ENCODE measurements at places on chromosomes 12 and 14.

DNA sequence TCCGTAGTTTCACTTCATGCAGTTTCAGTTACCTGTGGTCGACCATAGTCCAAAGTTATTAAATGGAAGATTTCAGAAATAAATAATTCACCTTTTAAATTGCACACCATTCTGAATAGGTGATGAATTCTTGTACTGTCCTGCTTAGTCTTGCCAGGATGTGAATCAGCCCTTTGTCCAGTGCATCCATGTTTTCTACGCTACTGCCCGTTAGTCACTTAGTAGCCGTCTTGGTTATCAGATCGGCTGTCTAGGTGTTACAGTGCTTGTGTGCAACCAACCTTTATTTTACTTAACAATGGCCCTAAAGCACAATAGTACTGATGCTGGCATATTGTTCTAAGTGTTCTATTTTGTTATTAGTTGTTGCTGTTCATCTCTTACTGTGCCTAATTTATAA, 146.7 kb downstream of the ACSS3 start:
- no peak for DNase-seq

DNA sequence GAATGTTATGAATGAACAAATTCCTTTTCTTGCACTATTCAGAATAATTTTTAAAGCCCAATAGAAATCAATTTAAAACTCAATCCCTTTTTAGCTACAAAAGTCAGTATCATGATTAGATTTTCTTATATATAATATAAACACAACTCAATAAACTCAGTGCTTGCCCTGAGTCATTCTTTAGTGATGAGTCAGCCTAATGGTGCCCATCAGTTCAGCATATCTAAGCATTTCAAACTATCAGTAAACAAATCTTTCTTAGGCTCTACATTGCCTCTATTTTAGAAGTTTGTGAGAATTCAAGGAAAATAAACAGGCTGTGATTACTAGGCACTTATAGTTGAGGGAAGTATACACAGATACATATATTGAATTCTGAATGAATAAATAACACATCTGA, 179.6 kb downstream of the NELL2 start:
- DNase-seq = no peak

DNA sequence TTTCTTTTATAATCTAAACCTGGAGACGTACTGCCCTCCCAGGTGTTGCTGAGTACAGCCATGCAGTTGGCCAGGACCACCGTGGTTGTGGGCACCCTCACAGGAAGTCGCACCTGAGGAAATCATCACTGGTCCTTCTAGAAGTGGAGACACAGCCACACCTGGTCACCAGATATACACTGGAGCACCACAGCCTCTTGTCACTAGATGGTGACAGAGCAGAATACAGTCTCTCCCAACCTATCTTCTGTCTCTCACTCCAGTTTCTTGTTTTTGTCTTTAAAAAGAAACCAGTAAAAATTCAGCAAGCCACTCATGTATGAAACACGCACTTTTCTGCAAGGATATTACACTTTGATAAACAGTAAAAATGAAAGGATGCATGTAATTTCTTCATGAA, 43.1 kb upstream of the GPHB5 start:
- no peak for DNase-seq

GRCh38 chr14:97379091-97379531, 581.9 kb downstream of the VRK1 start:
- DNase-seq = peak; percentile 35

- no peak for DNase-seq
Measured at GRCh38 chr12:92396647-92397252, 251.1 kb upstream of the BTG1 start.

- no peak for DNase-seq
Measured at GRCh38 chr14:68677476-68677875, 115.4 kb downstream of the ZFP36L1 start.

DNA sequence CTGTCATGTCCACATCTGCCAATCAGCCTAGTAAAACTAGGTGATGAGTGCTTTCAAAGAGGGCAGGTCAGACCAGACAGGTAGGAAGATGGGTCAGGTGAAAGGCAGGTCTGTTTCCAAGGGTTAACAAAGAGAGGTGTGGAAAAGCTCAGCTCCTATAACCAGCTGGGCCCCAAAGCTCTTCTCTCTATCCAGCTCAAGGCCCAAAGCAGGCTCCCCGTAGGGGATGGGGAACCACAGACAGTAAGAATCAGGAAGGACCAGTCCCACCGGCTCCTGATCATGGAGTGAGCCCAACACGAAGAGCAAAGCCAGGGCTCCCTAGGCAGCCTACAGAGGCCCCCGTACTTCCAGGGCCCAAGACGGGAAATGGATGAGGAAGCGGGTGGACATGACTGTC, 83.2 kb downstream of the TTC9 start:
- no peak for DNase-seq

GRCh38 chr14:103116636-103117035, 6.6 kb upstream of the TNFAIP2 start:
- DNase-seq = no peak

GRCh38 chr12:42468341-42468821, 121.2 kb downstream of the PRICKLE1 start:
- no peak for DNase-seq

DNA sequence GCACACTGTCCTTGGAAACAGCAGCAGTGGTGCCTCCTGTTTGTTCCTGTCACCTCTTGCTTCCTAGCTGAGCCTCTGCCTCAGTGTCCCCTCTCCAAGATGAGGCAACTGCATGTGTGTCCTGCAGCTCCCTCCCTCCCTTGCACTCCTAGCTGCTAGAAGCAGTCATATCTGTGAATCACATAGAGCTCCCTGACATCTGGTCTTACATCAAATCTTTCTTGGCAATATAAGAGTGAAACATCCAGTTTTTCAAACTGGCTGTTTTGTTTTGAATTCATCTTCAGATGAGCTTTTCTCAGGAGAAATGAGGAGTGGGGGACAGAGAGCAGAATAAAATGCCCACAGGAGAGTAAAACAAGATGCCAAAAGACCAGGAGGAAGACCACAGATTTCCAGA, 103.7 kb downstream of the VCPKMT start:
- no peak for DNase-seq

DNA sequence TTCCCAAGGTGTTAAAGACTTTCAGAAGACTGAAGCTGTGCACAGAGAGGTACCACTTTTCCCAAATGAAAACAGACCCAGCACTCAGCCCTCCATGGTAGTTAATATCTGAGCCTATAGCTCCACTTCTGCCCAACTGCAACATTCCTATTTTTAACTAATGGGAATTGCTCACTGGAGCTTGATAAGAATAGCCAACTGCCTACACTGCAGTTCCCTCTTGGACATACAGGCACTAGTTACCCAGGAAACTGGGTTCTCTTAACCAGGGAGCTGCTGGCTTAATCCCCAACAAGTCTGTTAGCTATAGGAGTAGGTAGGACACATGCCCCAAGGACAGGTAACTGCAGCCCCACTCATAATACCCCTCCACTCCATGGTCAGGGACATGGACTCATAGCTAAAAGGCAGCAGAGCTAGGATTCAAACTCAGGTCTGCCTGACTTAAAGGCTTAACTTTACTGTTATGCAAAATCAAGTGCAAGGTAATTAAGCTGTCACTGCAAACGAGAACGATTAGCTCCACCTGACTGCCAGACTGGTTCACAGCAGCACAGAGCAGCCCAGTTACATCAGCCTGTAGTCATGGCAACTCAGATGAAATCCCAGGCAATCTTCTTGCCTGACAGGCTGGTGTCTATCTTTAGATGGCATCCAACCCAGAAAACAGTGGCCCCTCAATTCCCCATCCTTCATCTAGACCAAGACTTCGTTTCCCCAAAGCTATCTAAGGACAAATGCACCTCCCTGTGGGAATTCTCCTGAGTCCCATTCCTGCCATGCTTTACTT, 77.1 kb upstream of the ACTN1 start:
- DNase-seq = no peak

GRCh38 chr14:38721822-38722431, 381.1 kb downstream of the SEC23A start:
- DNase-seq = no peak

GRCh38 chr12:132583411-132583710, 27.0 kb downstream of the LRCOL1 start:
- DNase-seq = no peak

- no peak for DNase-seq
Measured at GRCh38 chr12:45354399-45354798, 138.5 kb downstream of the ANO6 start.

GRCh38 chr14:20184181-20184580, 6.5 kb upstream of the OR11G2 start:
- DNase-seq = no peak

DNA sequence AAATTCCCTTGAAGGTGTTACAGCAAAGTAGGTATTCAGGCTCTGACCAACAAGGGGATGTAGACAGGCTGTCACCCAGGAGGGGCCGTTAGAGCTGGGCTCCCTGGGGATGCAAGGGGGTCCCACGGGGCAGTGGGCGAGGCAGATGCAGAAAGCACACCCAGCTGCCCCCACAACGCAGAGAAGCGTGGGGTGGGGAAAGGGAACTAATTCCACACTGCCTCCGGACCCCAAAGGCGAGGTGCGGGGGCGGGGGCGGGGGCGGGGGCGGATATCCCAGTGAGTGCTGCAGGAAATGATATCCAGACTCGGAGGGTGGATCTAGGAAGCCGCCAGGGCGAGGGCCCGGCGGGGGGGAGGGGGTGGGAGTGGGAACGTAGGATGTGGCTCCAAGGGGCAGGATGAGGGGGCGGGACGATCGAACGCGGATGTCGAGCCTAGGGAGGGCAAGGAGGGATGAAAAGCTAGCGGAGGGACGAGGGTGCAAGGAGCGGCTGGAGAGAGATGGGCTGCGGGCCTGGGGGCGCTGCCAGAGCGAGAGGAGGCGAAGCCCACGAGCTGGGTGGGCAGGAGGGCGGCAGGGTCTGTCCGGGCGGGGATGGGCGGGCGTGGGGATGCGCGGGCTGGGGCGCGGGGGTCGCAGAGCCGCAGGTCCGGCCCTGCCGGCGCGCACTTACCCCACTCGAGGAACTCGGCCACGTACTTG, 874 bp downstream of the CDC42BPB start:
- no peak for DNase-seq

DNA sequence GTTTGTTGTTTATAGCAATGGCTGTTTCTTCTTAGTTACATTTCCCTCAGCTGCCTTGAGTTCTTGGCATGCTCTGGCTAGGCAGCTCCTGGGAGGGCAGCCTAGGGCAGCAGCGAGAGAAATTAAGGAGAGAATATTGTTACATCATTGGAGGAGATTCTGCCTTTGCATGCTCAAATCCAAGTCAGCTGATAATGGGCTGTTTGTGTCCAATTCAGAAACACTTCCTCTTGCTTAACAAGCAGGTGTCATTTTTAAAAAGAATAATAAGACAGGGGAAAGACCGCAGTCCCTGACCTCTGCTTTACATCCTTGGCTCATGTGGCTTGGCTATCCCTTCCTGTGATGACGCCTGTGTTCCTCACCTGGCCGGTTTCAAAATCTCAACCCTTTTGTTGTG, 76.9 kb downstream of the ESR2 start:
- no peak for DNase-seq

GRCh38 chr12:54142114-54142475, 46.7 kb downstream of the SMUG1 start:
- DNase-seq = no peak

DNA sequence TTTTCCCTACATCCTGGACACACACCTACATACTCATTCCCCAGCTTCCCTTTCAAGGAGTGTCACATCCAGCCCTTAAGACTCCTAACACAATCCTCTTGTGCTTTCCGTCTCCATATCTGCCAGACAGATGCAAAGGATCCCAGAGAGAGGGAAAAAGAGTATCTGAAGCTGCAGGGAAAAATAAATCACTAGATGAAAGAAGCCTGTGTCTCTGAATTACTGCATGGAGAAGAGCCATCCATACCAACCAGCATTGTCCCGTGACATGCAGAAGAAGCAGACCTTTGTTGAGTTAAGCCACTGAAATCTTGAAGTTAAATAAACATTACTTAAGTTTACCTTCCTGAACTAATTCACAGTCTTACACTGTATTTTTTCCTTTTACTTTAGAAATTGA, 54.6 kb downstream of the GTF2A1 start:
- DNase-seq = no peak

DNA sequence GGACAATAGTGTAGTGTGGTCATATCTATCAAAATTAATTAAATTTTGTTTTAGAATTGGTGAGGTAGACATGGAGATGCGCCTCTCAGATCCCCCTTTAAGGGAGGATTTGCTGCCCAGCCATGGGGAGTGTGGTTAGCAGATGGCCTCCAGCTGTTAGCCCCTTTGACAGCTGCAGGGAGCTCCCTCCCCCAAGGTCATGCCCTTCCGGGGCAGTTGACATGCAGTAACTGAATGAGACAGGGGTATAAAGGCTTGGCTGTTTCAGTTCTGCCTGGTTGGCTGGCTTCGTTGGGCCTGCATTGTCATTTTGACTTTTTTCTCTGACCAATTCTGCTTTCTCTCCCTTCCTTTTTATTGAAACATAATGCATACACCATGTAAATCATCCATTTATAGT, 291.5 kb upstream of the SRRM4 start:
- DNase-seq = no peak

GRCh38 chr12:125540580-125541204, 475.5 kb downstream of the AACS start:
- DNase-seq = no peak

GRCh38 chr12:121400332-121401139, 618 bp downstream of the RNF34 start:
- peak; percentile 58 for DNase-seq

GRCh38 chr12:4353785-4354208, 25.7 kb downstream of the FGF23 start:
- peak; percentile 49 for DNase-seq

DNA sequence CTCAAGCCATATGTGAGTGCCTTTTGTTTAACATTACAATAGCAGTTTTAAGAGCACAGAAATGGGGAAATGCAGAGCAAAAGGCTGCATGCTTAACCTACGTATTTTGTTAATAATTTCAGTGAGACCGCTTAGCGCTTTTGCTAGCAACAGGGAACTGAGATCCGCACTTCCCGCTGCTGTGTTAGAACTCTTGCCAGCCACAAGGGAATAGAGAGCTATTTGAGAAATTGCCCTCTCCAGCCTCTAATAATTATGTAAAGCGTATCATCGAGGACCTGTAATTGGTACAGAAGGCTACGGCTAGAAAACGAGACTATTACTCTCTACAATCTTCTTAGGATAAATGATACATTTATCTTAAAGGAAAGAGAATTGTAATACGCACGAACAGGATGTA, 205.2 kb upstream of the GRIP1 start:
- DNase-seq = no peak

- DNase-seq = no peak
Measured at GRCh38 chr14:99322731-99323599, 51.0 kb upstream of the BCL11B start.

GRCh38 chr12:4987076-4988046, 56.3 kb upstream of the KCNA5 start:
- no peak for DNase-seq

Data from central memory CD4-positive, alpha-beta T cell (primary cell).